ENCODE measurements at places on chromosomes 2 and 18.

DNA sequence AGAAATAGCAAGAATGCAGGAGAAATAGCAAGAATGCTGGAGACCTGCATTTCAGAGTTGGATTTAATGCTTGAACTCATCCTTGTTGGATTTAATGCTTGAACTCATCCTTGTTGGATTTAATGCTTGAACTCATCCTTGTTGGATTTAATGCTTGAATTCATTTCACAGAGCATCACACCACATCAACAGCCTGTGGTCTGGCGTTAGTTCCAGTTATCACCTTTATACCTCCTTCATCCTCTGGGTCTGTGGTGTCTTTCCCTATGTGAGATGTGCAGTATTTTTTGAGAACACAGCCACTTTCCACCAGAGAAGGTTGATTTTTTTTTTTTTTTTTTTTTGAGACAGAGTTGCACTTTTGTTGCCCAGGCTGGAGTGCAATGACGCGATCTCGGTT is 546.4 kb upstream of the SOX11 start:
- DNase-seq, result no peak

GRCh38 chr2:121018136-121019061 is 266.6 kb downstream of the TFCP2L1 start:
- DNase-seq, result no peak

DNA sequence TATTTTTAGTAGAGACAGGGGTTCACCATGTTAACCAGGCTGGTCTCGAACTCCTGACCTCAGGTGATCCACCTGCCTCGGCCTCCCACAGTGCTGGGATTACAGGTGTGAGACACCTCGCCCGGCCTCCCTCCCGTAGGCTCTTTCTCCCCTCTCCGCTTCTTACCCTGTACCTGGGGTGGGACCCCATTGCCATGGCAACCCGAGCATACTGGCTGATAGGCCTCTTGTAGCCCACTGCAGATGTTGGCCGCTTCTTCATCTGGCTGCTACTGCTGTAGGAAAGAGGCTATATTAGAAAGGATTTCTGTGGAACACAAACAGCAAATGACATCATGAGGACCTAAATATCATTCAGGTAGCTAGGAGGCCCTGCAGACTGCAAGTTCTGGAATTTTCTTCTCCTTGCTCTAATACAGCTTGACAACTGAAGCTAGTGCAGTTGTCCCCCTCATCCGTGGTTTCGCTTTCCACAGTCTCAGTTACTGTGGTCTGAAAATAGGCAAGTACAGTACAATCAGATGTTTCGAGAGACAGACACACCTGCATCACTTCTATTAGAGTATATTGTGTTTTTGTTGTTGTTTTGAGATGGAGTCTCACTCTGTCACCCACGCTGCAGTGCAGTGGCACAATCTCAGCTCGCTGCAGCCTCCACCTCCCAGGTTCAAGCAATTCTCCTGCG is 51.6 kb upstream of the ASXL2 start:
- no peak for DNase-seq

- DNase-seq, result peak; percentile 10
Observed at GRCh38 chr2:221570321-221570935, 1.7 kb downstream of the EPHA4 start.

DNA sequence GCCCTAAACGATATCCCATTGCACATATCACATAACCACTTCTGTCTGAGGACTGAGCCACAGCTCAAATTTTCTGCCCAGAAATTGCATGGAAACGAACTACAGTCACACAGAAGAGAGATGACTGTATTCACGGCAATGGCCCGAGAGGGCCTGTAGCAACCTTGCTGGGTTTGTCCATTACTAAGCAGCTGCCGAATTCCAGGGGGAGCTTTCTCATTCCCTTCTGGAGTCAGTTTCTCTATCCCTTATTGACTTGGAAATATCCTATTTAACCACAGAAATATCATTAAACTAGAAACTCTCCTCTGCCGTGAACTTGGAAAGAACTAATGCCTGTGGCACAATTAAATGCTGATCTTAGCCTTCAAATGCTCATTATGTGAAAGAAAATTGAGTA is 183.9 kb downstream of the DNER start:
- DNase-seq, result no peak

Measured in stimulated activated naive B cell treated with anti-CD40 and anti-IgM and Interleukin-4, amounts not matched to agents 10 μg/mL and 1 μg/mL and 100 μg/mL, for 72 hours (primary cell).